ENCODE measurements at places on chromosomes 1 and 21.

GRCh38 chr1:66271216-66271903, 262.6 kb upstream of the SGIP1 start:
- DNase-seq: no peak

DNA sequence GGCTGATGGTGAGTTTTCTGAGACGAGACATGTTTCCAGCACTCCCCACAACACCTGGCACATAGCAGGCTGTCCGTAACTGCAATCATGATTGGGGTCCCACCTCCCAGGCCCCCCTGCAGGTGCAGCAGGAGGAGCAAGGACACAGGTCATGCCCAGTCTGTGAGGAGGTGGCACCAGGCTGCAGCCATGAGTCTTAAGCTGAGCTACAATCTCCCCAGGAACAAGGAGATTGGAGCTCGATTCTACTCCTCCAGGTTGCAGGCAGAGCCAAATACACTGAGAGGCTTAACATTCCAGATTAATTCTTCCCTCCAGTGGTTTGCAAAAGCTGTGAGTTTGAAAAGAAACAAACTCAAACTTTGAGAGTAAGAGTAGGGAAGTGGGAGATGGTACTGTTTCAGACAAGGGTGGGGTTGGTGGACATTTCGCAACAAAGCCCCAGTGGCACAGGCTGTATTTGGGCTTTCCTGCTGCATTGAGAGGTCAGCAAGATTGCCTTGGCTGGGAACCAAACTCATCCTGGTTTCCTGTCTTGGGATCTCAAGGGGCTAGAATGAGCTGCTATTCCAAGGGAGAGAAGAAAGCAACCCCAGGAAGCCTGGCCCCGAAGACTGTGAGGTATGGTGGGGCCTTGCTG, 64.8 kb upstream of the GALNT2 start:
- no peak for DNase-seq

GRCh38 chr1:19260211-19261138, 8.9 kb downstream of the MRTO4 start:
- no peak for DNase-seq

- DNase-seq: no peak
These were observed 35.0 kb downstream of the OVGP1 start for GRCh38 chr1:111392460-111392945.

- DNase-seq: no peak
These were observed 50.7 kb downstream of the ALG14 start for GRCh38 chr1:95021805-95022643.

GRCh38 chr1:154264454-154264853, 8.0 kb upstream of the HAX1 start:
- DNase-seq: no peak

DNA sequence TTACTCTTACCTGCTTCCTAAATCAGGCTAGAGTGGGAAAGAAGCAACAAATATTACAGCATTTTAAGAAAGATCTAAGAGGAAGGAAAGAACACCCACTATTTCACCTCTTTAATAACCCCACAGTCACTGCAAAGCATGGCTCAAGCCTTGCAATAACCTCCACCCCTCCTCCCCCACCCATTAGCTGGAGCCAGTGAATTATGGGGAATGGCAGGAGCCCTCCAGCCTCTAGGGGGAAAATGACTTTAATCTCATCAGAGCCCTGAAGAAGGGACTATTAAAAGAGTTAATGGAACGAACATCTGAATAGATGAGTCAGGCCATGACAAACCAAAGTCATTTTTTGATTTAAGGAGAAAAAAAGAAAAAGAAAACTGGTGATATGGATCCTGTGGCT, 630.7 kb upstream of the PLXNA2 start:
- DNase-seq: no peak

DNA sequence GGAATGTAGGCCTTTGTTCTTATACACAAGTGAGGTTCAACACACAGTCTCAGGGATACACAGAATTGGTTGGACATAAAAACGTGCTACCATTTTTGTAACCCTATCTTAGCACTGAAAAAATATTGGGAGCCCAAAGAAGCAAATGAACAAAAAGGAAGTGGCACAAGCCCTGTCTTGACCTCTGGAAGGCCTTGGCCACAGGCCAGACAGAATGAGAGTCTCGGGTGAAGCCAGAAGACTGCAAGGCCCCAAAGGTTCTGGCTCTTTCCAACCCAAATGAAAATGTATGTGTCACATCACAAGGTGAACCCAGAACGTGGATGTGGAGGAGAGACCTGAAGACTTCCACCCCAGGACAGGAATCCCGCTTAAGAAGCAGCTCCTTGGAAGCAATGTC, 57.3 kb downstream of the PGBD5 start:
- no peak for DNase-seq

- DNase-seq: no peak
These were observed 1.1 kb downstream of the KCNH1 start for GRCh38 chr1:211132721-211133392.

GRCh38 chr1:58833166-58833565, 49.3 kb upstream of the JUN start:
- no peak for DNase-seq

DNA sequence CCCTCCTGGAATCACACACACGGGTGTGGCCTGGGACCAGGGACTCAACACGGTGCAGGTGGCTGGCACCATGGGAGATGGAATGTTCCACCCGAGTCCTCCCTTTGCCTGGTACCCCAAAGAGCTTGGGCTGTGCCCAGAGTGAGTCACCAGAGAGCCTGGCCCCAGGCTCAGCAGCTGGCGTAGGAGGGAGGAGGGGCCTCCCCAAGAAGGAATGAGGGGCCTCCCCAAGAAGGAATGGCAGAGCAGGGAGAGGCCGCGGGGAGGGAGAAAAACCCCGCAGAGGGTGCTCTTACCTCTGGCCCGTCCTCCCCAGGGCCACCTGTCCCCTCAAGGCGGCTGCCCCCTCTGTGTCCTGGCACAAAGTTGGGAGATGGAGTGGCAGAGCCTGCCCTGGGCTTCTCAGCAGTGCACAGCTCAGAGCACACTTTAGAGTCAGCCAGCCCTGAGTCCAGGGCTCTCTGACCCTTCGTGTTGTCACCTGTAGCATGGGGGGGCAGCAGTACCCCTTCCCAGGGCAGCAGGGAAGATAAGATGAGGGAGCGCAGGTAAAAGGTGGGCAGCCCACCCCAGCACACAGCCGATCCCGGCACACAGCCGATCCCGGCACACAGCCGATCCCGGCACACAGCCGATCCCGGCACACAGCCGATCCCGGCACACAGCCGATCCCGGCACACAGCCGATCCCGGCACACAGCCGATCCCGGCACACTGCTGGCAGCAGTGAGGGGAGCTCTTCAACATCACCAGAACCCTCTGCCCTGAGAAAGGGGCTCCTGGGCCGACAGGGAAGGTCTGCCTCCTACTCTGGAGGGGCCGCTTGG, 20.2 kb upstream of the KCNAB2 start:
- DNase-seq: no peak

DNA sequence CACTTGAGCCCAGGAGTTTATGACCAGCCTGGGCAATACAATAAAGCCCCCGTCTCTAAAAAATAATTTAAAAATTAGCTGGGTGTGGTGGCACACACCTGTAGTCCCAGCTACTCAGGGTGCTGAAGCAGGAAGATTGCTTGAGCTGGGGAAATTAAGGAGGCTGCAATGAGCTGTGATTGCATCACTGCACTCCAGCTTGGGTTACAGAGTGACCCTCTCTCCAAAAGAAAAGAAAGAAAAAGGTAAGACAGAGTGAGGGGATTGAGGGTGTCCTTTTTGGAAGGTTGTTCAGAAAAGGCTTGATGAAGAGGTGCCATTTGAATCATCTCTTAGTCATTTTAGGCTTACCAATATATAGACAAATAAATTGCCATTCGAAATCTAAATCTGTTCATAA, 4.0 kb upstream of the SRRM1 start:
- no peak for DNase-seq

GRCh38 chr1:151197863-151198253, 494 bp upstream of the PIP5K1A start:
- no peak for DNase-seq

DNA sequence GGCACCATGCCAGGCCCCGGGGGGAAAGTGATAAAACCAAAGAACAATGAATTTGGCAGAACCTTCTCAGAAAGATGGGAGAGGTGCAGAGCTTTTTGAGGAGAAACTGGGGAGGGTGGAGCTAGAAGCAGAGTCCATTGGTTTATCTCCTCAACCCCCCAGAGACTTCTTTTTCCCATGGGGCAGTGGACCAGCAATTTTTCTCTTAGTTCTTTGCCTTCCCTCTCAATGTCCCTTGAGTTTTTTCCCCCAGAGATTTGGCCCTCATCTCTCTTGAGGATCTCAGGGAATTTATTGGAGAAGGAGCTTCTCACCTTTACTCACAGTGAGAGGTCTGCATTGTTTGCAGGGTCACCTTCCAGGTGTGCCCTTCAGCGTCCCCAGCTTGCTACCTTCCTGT, 5.3 kb upstream of the ARHGEF11 start:
- no peak for DNase-seq

DNA sequence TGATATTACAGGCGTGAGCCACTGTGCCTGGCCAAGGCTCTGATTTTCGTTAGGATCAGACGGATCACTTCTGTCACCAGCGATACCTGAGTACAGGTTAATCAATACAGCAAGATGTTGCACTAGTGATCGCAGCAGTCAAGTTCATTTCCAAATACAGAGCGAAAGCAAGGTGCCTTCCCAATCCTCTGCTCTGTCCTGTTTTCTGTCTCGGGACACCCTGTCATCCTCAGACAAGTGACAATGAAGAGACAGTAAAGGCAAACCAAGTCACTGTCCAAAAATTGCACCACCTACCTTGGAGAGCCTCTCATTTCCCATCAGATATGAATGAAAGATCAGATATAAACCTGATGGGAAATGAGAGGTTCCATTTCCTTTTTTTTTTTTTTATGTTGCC, 5.6 kb upstream of the CLDN14 start:
- DNase-seq: no peak

GRCh38 chr1:161185732-161186311, 8.5 kb upstream of the B4GALT3 start:
- DNase-seq: no peak

DNA sequence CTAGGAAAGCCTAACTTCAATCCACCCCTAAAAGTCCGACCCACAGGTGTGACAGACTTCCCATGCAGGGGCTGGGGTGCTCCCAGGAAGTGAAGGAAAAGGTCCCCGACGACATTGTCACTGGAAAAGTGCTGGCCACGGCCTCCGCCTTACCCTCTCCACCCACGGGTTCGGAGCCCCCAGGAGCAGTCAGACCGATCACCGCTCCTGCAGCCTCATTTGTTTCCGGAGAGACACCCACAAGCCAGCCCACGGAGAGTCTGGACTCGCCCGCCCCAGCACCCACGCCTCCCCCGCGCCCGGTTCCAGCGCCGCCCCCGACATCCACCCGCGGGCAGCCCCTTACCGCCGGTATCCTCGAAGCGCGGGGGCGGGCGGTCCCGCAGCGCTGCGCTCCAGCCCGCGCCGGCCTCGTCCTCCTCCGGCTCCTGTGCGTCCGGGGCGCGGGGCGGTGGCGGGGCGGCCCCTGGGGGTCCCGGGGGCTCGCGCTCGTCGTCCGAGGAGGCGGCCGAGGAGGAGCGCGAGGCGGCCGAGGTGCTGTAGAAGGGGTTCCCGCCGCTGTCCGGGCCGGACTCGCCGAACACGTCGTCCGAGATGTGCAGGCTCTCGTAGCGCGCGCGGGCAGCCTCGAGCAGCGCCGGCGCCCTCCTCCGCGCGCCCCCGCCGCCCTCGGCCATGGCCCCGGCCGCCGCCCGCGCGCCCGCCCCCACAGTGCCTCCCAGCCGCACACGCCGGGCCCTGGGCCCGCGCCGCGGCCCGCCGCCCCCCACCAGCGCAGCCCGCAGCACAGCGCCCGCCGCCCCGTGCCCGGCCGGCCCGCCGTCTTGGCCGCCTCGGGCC, 660 bp downstream of the PGBD5 start:
- DNase-seq: no peak

DNA sequence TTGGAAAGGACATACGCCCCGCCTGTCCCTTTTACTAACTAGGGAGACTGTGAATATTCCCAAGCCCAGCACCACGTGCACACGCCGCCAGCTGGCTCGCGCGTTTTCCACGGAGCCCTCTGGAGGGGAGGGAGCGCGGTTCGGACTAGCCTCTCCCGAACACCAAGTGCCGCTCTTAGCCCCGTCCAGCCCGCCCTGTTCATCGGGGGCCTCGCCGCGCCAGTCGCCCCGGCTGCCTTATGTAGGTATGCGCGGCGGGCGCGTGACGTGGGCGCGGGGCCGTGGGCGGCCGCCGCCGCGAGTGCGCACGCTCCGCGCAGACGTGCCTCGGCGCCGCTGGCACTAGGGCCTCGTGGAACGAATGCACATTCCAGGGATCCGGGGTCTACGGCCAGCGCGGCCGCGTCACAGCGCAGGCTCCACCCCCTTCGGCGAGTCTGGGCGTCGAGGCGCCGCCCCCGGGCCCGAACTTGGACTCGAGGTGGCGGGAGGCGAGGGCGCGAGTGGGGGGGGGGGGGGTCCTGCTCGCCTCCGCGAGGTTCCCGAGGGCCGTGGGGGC, 767 bp upstream of the IRF2BP2 start:
- DNase-seq: peak; percentile 87

- no peak for DNase-seq
These were observed 14.7 kb downstream of the WNT3A start for GRCh38 chr1:228021355-228022030.
